ENCODE measurements at places on chromosomes 16 and 17. TPM values are rescaled to one million over a fixed set of nuclear protein-coding genes. Genes with fewer than 3 reads are reported as not detected.

The ZG16B gene
- 0.68 TPM for total RNA-seq

The OSBPL7 gene
- 0.68 TPM for total RNA-seq

The CRYBA1 gene
- not detected for total RNA-seq

The FBXW10B gene
- total RNA-seq = 1.0 TPM

The NEUROD2 gene
- not detected for total RNA-seq

The PYY gene
- total RNA-seq = 0.68 TPM

The CHRNE gene
- total RNA-seq = not detected

The DHRS7C gene
- not detected for total RNA-seq

The CMTM2 gene
- not detected for total RNA-seq

The CES3 gene
- total RNA-seq = 1.4 TPM

All from nasal cavity respiratory epithelium epithelial cell of viscerocranial mucosa (primary cell).